Amygdala (tissue), 56 donors: ENCODE measurements at places on chromosomes 13 and 19.

- DNase-seq = no peak
Measured at GRCh38 chr13:43230989-43231388, 207.6 kb downstream of the DNAJC15 start.

DNA sequence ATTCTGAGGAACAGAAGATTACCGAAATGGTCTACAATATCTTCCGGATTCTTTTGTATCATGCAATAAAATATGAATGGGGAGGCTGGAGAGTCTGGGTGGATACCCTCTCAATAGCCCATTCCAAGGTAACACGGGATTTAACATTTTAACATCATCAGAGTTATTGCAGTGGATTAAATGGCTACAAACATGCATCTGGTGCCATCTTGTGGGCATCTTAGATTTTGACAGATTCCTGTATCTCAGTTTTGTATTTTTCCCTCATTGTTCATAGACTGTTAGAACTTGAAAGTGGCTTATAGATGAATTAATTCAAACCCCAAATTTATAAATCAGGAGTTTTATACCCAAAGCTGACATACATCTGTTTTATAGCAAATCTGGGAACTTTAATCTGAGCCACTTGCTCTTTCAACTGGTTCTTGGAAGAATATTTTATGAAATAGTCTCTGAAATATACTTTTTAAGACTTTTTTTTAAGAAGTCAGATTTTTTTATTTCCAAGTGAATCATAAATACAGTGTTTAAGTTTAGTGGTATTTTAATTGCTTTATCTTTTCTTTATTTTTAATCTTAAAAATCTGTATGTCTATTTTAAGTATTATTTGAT, 215.2 kb downstream of the NBEA start:
- DNase-seq = no peak

DNA sequence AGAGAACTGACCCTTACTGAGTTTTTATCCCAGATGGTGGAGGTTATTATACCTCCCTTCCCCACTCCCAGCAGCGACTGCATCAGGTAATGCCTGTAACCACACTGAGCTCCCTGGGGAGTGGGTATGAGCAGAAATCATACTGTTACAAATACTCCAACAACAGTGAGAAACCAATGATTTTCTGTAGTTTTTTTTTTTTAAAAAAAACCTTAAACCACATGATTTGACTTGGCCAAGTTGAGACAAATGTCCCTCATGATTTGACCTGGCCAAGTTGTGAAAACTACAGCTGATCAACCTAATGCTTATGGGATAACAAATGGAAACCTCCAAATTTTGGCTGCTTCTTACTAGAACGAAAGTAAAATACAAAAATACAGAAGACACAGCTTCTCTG, 33.1 kb upstream of the SERP2 start:
- DNase-seq = no peak

DNA sequence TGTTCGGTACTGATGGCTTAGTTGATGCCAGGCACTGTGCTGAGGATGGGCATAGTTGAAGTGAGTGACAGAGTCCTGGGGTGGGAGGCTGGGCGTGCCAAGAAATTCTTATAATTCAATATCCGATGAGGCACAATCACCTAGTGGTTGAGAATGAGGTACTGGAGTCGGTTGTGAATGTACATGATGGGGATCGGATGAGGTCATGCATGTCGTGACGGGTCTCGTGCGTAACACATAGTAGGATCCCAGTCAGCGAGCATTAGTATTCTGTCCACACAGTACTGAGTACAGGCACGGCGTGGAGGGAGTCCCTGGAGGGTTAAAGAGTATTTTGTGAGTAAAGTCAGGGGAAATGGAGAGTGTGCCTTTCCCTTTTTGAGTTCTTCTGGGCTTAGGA, 2.8 kb downstream of the SAFB start:
- no peak for DNase-seq

GRCh38 chr19:4345342-4346019, 2.1 kb downstream of the MPND start:
- DNase-seq = no peak

DNA sequence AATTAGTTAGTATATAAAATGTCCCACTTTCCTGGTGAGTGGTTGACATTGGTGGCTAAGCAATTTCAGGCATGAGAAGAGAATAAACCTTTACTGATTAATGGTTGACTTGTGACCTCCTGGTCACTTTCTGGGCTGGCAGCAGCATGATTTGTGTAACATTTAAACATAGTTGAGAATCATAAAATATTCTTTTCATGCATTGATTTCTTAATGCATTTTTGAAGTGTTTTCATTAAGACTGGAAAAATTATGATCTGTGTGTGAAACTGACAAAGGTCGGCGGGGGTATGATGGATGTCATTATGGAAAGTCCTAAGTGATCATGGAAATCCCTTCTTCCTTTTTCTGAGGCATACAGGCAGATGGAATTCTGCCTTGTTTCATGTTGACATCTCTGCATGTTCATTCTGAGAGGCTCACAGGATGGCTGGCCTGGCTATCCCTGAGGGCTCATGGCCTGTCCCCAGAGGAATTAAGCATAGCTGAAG, 98.7 kb upstream of the RNF113B start:
- DNase-seq = no peak

GRCh38 chr13:112574416-112574815, 13.5 kb downstream of the TUBGCP3 start:
- DNase-seq = no peak

- no peak for DNase-seq
Measured at GRCh38 chr13:95326695-95327094, 25.4 kb upstream of the ABCC4 start.

DNA sequence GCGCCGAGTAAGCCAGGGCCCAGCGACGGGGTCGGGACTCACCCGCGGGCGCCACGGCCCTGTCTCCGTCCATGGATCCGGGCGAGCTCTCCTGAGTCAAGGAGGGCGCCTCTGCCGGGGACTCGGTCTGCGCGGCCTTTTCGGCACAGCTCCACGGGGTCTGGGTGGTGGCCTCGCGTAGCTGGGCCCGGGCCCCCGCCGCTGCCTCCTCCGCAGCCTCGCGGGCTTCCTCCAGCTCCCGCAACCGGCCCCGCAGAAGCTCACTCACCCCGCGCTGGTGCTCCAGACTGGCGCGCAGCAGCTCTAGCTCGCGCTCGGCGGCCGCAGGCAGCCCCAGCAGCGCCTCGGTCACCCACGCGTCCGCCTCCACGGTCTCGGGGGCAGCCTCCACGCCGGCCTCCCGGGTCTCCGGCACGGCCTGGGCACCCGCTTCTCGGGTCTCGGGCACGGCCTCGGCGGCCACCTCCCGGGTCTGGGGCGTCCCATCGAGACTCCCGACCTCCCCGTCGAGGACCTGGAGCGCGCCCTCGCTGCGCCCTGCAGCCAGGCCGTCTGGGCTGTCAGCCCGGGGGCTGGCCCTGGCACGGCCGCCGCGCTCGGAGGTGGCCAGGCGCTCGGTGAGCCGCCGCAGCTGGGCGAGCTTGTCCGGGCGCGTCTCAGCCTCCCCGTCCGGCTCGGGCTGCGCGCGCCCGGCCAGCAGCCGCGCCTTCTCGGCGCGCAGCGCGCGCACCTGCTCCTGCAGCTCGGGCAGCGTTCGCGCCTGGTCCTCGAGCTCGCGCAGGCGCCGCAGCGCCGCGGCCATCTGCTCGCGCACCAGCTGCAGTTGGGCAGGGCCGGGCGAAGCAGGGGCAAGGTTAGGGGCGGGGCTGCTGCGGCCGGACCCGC, 8.4 kb downstream of the KANK3 start:
- no peak for DNase-seq

GRCh38 chr13:23767838-23768237, 121.4 kb downstream of the MIPEP start:
- no peak for DNase-seq

DNA sequence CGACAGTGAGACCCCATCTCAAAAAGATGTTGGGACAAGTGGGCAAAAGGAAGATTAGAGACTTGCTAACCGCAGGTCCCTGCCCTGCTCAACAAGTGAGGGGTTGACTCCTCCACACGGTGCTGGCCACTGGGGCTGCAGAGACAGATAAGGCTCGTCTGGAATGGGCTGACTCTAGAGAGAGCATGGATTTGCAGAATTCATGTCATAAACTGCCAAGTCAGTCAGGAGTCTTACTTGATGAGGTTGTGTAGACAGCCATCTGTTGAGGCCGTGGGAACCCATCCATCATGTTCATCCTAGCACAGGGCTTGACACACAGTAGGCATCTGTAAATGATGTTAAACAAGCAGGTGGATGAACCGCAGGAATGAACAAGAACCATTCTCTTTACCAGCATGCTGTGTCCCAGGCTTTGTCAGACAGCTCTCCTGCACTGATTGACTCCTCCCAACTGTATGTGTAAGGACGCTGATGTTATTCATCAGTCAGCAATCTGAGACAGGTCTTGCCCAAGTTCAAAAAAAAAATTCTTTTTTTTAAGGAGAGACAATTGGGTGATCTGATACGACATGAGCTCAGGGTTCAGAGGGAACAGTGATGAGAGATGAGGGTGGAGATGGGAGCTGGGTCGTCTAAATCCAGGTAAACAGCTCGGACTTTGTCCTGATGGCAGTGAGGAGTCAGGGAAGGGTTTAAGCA, 8.8 kb downstream of the PAF1 start:
- no peak for DNase-seq

DNA sequence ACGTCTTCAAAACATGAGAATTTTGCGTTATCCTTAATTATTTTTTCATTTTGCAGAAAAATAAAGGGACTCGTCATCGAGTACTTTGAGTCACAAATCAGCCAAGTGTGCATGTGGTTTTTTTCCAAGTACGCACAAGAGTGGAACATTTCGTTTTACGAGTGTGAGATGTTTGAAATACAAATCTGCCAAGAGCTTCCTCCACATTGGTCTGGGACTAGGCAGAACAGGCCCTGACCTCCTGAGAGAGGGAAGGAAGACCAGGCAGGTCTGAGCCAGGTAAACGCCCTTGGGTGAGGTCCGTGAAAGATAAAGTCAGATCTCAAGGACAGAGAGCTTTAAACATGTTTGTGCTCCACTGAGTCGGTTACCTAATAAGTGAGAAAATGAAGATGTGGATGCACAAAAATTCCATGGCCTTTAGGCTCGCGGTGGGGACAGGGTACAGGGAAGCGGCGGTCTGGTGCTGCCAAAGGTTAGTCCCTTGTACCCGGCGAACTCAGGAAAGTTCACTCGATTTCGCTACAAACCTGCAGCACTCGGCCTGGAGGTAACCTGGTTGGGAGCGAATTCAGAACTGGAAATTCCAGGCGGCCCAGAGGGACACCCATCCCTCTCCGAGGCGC, 473 bp upstream of the ITM2B start:
- no peak for DNase-seq

- DNase-seq = no peak
Measured at GRCh38 chr13:20369886-20370361, 137.8 kb upstream of the GJB6 start.

- no peak for DNase-seq
Measured at GRCh38 chr13:46896341-46897137, at the start of gene HTR2A. Gene HTR2A, minus strand, starts transcription at chr13:46897053. Its CDS starts 1,147 bp downstream, at chr13:46895906.

GRCh38 chr19:9848060-9848459, 12.9 kb downstream of the PIN1 start:
- peak; percentile 2 for DNase-seq

- no peak for DNase-seq
Measured at GRCh38 chr19:738509-739128, 12.3 kb upstream of the MISP start.

- DNase-seq = no peak
Measured at GRCh38 chr19:2083174-2083854, 12.8 kb downstream of the MOB3A start.

- DNase-seq = no peak
Measured at GRCh38 chr19:8387688-8388611, 2.2 kb upstream of the RAB11B start.

GRCh38 chr13:49443357-49443703, 534 bp downstream of the CAB39L start:
- no peak for DNase-seq

GRCh38 chr13:27526516-27526915, 76.2 kb upstream of the MTIF3 start:
- no peak for DNase-seq

DNA sequence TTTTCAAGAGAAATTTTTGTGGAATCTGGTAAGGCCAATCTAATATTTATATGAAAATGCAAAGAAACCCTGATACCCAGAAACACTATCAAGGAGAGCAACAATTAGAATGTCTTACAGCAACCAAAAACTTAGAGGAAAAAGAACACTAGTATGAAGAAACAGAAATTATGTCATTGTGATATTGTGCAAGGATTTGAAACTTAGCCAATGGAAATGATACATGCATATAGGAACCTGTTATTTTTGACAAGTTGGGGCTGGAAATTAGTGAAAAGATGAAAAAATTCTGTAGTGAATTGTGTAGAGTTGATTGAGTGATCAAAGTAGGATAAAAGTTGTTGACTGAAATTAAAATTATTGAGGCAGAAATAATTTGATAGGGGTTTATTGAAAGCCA, 792.6 kb upstream of the SLITRK6 start:
- DNase-seq = no peak

GRCh38 chr13:35916146-35916545, 215.0 kb downstream of the DCLK1 start:
- no peak for DNase-seq

GRCh38 chr19:33248954-33249613, 23.4 kb upstream of the SLC7A10 start:
- DNase-seq = no peak

DNA sequence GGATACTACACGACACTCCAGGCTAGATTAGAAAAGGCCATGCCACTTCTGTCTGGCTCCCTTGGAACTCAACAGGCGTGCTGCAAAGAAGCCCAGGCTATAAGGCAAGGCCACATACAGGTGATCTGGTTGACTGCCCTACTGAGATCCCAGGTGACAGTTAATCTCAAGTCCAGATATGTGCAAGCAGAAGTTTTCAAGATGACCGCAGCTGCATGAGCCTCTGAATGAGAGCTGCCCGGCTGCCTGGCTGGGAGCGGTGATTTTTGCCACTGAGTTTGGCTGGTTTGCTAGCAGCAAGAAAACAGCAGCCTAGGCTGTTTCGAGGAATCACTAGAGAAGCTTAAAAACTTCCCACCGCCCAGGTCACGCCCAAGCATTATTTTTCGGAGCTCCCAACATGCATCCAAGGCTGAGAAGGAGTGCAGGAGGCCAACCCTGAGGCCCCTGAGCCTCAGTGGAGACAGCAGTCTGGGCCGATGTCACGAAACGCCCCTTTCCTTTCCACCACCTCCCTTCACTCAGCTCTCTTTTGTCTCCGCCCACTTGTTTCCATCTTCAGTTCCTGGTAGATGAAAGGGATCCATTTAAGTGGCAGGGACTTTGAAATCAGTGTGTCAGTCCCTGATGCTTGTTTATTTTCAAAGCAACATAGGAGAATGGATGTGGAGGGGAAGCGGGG, 14.0 kb upstream of the URI1 start:
- DNase-seq = no peak
